ENCODE measurements at places on chromosomes 1 and 21.

GRCh38 chr1:227892489-227893299 is 55.0 kb downstream of the WNT9A start:
- no peak for DNase-seq

DNA sequence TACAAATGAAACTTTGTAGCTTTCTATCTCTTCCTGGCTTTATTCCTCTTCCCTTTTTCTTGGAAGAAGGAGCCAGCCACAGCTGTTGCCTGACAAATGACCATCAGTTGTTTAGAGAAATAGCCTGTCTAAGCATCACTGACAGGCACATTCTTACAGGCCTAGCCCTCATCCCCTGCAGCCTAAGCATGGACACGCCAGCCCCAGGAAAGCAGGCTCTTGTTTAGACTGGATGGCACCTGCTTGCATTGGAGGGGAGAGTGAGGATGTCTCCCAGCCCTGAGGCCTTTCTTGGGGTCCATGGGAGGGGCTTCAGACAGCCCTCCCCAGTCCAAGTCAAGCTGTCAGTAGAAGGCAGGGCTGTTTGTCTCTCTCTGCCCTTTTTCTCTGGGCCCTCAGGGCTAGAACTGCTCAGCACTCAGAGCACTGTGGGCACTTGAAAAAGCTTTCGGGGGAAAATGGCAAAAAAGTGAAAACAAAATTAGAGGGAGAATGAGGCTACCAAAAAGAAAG is 282.5 kb upstream of the PLXNA2 start:
- DNase-seq = no peak

DNA sequence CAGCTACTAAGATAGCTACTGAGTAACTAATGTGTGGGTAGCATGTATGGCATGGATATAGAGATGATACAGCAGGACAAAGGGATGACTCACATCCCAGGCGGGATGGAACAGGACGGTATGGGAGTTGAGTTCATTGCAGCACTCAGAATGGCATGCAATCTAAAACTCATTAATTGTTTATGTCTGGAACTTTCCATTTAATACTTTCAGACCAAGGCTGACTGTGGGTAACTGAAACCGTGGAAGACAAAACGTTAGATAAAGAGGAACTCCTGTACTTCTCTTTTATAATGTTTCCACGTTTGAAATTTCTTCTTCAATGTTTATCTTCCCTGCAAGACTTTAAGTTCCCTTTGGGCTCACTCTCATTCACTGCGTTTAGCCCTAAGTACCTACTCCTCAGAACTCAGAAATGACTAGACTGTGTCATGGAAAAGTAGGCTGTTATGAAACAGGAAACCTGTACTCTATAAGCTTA is 151.9 kb downstream of the MAGI3 start:
- peak; percentile 6 for DNase-seq

DNA sequence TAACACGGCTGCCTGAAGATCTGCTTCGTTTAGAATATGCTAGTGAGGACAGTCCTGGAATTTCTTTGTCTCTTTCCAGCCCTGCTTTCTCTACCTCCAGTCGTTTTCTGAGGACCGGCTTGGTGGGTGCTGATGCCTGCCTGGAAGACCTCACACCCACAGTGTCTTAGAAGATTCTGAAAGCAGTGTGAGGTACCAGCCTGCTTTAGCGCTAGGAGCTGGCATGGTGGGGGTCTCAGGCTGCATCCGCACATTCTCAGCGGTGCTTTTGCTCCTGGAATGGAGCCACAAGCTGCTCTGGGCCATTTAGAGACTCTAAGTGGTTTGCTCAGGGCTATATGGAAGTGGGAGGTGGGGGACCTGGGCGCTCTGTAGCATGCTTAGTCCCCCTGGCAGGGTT is 61.4 kb downstream of the CD247 start:
- no peak for DNase-seq

- DNase-seq = no peak
Observed at GRCh38 chr21:18245464-18245967, 883 bp downstream of the CHODL start.

DNA sequence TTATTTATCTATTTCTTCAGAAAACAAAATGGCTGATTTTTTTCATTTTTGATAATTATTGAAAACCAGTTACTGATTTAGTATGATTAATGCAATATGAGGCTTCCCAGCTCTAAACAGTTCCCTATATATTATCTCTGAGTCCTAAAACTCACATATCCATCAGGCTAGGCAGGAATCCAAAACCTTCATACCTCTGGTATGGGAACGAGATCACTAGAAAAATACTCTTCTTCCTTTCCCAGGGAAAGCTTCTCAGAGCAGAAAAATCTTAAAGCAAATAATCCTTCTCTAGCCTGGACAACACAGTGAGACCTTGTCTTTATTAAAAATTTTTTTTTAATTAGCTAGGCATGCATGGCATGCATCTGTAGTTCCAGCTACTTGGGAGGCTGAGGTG is 42.5 kb downstream of the KDM5B start:
- DNase-seq = no peak

GRCh38 chr1:89311757-89312156 is 39.1 kb upstream of the GBP5 start:
- peak; percentile 10 for DNase-seq

DNA sequence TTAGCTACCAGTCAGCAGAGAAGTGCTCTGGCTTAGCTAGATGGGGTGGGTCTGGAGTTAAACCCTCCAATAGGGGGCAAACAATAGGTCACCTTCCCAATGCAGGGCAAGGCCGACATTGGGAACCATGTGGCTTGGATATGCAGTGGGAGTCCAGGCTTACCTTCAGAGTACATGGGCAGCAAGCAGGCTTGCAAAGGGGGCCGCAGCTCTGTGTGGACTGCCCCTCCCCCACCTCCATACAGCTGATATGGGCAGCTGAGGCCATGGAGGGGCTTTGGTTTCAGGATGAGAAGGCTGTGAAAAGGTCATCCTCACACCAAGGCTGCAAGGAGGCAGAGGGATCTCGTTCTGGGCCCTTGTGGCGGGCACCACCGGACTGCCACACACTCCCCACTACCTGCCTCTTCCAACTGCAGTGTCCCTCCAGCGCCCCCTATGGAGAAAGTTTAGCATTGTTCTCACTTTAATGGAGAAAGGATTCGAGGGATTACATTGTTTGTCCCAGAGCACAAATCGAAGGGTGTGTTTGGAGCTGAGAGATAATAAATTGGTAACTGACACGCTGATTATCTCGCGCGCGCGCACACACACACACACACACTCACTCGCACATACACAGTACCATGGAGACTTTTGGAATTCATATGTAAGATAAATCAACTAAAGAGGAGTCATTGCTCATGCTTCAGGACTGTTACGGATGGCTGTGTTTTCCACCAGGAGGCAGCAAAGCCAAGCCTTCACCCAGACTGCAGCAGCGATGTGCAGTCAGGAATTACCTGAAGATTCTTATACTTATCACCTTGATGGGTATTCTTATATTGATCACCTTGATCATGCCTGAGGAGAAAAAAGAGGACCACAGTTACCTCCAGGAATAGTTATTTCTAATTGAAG is 7.0 kb upstream of the SMCP start:
- peak; percentile 18 for DNase-seq

GRCh38 chr21:44696572-44696971 is 400 bp upstream of the KRTAP10-12 start:
- no peak for DNase-seq

DNA sequence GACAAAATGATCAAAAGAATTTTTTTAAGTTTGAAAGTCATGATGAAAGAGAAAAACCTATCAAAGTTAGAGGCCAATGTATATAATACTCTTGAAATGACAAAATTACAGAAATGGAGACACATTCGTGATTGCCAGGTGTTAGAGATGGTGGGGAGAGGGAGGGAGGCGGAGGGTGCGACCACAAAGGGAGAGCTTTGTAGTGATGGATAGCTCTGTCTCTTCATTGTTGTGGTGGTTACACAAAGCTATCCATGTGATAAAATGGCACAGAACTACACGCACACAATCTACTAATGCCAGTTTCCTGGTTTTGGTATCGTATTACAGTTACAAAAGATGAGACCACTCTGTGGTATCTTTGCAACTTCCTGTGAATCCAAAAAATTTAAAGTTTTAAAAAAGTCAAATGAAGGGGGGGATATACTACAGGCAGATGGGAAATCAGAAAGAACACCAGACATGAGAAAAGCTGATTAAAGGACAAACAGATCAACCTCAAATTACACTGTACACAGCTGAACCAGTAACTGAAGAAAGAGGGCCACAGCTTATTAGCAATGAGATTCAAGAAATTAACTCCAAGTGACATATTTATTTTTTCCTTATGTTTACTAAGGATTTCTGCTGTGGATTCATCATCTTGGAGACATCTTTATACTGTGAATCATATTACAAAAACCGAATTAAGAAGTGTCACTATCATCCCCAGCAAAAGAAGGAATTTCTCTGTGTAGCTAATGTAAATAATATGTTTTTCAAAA is 199.1 kb downstream of the SLC45A1 start:
- DNase-seq = no peak

DNA sequence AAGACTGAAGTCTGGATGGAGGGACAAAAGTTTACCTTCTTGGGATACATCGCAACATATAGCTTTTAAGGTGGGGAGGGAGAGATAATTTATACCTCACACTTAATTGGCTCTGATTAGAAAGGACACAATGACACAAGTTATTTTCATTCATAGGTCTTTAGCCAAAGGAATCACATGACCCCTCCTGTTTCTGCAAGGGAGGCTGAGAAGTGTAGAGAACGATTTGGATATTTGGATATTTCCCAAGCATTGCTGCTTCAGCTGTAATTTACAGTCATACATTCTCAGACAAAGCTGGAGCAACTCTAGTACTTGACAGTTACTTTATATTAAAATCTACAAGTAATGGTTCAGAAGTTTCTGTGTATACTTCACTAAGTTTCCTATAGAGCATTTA is 24.2 kb downstream of the DAP3 start:
- DNase-seq = no peak

- no peak for DNase-seq
Observed at GRCh38 chr1:183609313-183609712, 19.1 kb upstream of the NCF2 start.

DNA sequence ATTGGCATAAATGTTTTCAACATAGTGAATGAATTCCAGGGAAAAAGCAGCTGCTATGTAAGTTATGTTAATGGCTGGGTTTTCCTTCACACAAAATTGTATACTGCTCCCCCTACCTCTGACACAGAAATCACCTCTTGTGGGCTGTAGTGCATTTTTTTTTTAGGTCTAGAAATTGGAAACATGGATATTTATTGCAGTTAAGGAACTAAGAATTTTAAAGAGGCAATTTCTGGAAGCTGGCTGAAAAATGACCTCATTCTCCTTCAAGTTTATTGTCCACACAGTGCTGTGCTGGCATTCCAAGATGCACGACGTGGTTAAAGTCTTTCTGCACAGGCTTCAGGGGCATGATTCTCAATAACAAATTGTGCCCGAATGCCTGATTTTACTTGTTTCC is 1424.2 kb downstream of the MRPL39 start:
- no peak for DNase-seq

DNA sequence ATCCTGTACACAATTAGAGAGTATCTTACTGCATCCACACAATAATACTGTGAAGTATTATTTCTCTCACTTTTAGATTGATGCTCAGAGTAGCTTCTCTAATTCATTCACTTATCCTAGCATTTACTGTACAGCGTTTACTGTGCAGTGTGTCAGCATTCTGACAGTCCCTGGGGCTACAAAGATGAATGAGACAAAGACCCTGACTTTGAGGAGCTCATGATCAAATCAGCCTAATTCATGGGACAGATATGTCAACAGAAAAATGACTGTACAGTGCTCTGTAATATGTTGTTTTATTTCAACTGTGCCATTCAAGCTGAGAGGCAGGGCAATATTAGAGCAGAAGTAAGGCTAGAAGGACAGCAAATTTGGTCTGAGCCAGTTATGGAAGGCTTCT is 152.5 kb downstream of the ZNF648 start:
- no peak for DNase-seq

- DNase-seq = no peak
Observed at GRCh38 chr1:34866762-34867109, 7.2 kb upstream of the SMIM12 start.

GRCh38 chr1:214542275-214543199 is 8.9 kb downstream of the PTPN14 start:
- no peak for DNase-seq

- no peak for DNase-seq
Observed at GRCh38 chr1:225707824-225708223, 54.9 kb upstream of the ENAH start.

- DNase-seq = no peak
Observed at GRCh38 chr1:109891930-109892329, 18.7 kb upstream of the CSF1 start.

GRCh38 chr1:153532769-153533599 is 2.8 kb downstream of the S100A6 start:
- DNase-seq = peak; percentile 65

- peak; percentile 59 for DNase-seq
Observed at GRCh38 chr1:209505044-209505443, 78.5 kb upstream of the CAMK1G start.

DNA sequence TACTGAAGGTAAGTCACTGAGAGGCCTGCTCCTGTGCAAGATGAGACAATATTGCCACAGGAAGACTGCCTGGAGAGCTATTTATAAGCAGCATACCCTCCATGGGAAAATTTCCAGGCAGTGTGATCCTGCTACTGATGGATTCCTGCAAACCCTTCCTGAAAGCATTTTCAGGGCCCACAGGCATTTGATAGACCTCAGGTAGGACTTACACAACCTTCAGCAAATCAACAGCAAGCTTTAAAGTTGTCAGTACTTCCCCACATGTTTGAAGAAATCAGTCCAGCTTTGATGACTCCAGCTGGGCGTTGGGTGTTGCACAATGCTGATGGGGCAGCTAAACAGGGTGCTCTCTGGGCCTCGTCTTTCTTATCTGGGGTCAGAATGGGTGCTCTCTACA is 108.8 kb downstream of the PLXNA2 start:
- no peak for DNase-seq

- DNase-seq = no peak
Observed at GRCh38 chr1:51203121-51203873, 32.8 kb upstream of the RNF11 start.

- DNase-seq = no peak
Observed at GRCh38 chr1:178344513-178345091, 152.2 kb downstream of the CLEC20A start.

DNA sequence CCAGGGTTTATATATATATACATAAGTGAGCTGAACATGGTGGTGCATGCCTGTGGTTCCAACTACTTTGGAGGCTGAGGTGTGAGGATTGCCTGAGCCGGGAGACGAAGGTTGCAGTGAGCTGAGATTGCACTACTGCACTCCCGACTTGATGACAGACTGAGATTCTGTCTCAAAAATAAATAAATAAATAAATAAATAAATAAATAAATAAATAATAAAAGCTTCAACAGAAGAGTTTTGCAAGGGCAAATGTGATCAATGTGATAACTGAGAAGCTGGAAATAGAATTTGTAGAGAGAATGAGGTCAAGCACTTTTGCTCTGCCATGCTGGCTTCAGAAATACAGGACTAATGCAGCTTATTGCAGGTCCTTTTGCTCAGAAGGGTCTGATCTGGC is 855.8 kb upstream of the PRMT6 start:
- DNase-seq = no peak

- no peak for DNase-seq
Observed at GRCh38 chr1:67590329-67590728, 94.7 kb upstream of the GADD45A start.

- no peak for DNase-seq
Observed at GRCh38 chr1:8951231-8951630, 5.6 kb downstream of the CA6 start.
